Right atrium auricular region (tissue), 2 donors: ENCODE measurements at places on chromosomes 12 and 14. TPM values are rescaled to one million over a fixed set of nuclear protein-coding genes. Genes with fewer than 3 reads are reported as not detected.

- no peaks in the 10 kb centered on the region for H3K27me3 ChIP-seq
- H3K4me3 ChIP-seq: no peak overlapping the region
- no peak overlapping the region for H3K27ac ChIP-seq
- H3K4me1 ChIP-seq: no peaks in the 10 kb centered on the region
Measured at GRCh38 chr14:56092763-56093162, 25.4 kb upstream of the PELI2 start.

The CCNB1IP1 gene
- total RNA-seq: 71.1 TPM

GRCh38 chr12:91572869-91573268 is 390.3 kb upstream of the DCN start:
- H3K27me3 ChIP-seq: no peaks in the 10 kb centered on the region
- H3K4me1 ChIP-seq: no peaks in the 10 kb centered on the region

DNA sequence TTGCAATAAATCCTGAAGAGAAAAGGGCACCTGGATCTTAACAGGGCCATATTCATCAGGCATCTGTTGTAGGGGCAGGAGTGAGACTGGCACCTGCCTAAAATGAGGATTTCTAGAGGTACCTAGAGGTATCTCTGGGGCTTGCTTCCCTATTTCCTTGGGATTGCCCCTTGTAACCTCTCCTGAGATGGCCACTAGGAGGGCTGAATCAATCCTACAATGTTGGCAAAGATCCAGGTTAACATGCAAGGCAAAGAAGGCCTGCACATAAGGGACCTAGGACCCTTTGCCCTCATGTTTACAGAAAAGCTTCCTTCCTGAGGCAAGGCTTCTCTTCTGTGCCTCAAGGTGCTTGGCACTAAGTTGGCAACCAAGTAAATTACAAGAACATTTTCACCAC is 25.8 kb upstream of the CLEC4E start:
- no peak for DNase-seq
- no peaks in the 10 kb centered on the region for H3K4me1 ChIP-seq
- H3K4me3 ChIP-seq: no peak overlapping the region

- no peak for DNase-seq
- H3K4me1 ChIP-seq: peaks cover 9% of the 10 kb centered on the region
- H3K4me3 ChIP-seq: no peak overlapping the region
- no peak overlapping the region for H3K27ac ChIP-seq
- no peaks in the 10 kb centered on the region for H3K27me3 ChIP-seq
Measured at GRCh38 chr12:5969156-5969973, 24.3 kb upstream of the ANO2 start.

GRCh38 chr12:55746174-55746912 is 3.4 kb downstream of the GDF11 start:
- no peak for DNase-seq
- H3K4me1 ChIP-seq: peaks cover 38% of the 10 kb centered on the region
- no peaks in the 10 kb centered on the region for H3K27me3 ChIP-seq
- H3K27ac ChIP-seq: peak overlapping the region; percentile 75
- peaks cover 1% of the 10 kb centered on the region for H3K36me3 ChIP-seq

GRCh38 chr12:131989021-131989420 is 39.3 kb downstream of the EP400 start:
- H3K27me3 ChIP-seq: no peaks in the 10 kb centered on the region
- H3K4me3 ChIP-seq: no peak overlapping the region
- no peak overlapping the region for H3K27ac ChIP-seq
- no peak for DNase-seq

GRCh38 chr14:68866991-68867533 is 74.2 kb upstream of the ZFP36L1 start:
- H3K27me3 ChIP-seq: no peaks in the 10 kb centered on the region
- H3K27ac ChIP-seq: no peak overlapping the region
- H3K36me3 ChIP-seq: peaks cover 9% of the 10 kb centered on the region
- no peak overlapping the region for H3K4me3 ChIP-seq
- DNase-seq: no peak

DNA sequence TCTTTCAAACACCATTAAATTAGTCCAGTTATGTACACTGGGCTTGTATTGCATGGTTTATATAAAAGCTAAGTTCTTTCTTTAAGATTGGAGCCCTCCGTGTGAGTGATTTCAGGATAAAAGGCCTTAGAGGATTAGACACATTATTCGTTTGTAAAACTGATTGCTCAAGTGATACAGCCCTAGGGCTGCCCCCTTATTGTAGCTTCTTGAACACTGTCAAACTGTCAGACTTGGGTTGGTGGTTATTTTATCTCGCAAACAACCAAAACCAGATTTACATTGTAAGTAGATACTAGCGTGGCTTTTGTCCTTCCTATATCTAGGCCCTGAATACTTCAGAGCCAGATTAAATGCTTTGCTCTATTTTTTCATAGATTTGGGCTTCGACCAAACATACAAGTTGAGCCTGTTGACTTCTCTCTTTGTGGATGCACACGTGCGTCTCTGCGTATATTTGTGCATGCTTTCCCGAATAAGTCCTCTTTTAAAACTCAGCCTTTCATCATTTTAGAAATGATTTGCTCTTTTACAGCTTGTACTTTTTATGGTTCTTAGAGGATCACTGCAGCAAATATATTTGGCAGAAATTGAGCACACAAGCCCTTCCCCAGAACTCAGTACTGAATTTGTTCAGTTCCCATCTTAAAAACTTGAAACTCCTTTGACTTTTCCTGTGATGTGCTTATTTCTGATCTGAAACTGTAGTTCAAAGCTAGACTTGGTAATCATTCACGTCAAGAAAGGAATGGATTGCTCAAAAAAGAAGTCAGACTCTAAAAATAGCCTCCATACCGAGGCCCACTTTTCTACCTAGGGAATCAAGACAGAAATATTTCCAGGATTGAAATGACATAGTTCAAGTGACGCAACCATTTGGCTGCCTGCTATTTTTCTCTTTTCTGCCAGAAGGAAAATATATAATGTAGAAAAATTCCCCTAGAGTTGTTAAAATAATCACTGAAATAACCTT is 129.5 kb downstream of the ETV6 start:
- H3K4me1 ChIP-seq: peaks cover 44% of the 10 kb centered on the region
- no peak for DNase-seq
- no peak overlapping the region for H3K4me3 ChIP-seq
- no peaks in the 10 kb centered on the region for H3K27me3 ChIP-seq
- no peaks in the 10 kb centered on the region for H3K36me3 ChIP-seq

The FBXO21 gene
- 77.9 TPM for total RNA-seq

DNA sequence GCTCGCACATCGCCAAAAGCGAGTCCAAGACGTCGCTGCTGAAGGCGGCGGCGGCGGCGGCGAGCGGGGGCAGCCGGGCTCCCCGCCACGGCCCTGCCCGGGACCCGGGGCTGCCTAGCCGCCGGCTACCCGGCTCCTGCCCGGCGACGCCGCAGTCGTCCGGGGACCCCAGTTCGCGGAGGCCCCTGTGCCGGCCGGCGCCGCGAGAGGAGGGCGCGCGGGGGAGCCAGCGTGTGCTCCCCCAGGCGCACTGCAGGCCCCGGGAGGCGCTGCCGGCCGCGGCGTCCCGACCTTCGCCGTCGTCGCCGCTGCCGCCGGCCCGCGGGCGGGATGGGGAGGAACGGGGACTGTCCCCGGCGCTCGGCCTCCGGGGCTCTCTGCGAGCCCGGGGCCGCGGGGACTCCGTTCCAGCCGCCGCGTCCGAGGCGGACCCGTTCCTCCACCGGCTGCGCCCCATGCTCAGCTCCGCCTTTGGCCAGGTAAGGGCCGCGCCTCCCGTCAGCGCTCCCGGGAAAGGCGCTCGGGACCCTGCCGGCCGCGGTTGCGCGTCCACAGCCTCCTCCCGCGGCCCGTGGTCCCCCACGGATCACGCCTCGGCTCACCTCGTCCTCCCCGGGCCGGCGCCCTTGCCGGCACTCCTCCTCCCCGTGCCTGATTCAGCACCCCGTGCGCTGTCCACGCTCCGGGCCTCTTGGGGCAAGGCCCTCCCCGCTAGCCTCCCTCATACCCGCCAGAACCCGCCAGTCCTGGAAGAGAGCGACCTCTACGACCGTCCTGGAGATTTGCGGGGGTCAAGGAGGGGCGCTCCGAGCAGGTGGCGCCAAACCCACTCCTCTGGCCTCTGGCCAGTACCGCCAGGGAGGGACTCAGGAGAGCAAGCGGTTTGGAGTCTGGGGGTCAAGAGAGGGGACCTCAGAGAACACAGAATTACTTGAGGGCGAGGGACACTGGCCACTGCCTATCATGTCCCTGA is 721 bp downstream of the CABP1 start:
- no peaks in the 10 kb centered on the region for H3K27me3 ChIP-seq
- no peak overlapping the region for H3K27ac ChIP-seq
- H3K36me3 ChIP-seq: no peaks in the 10 kb centered on the region
- peak overlapping the region; percentile 34 for H3K4me3 ChIP-seq
- DNase-seq: no peak
- H3K4me1 ChIP-seq: peaks cover 15% of the 10 kb centered on the region

GRCh38 chr12:61011767-61012423 is 1248.3 kb upstream of the USP15 start:
- H3K4me1 ChIP-seq: no peaks in the 10 kb centered on the region
- H3K27me3 ChIP-seq: no peaks in the 10 kb centered on the region
- no peak overlapping the region for H3K4me3 ChIP-seq
- no peak overlapping the region for H3K27ac ChIP-seq
- no peaks in the 10 kb centered on the region for H3K36me3 ChIP-seq

The CMTM5 gene
- not detected for total RNA-seq

DNA sequence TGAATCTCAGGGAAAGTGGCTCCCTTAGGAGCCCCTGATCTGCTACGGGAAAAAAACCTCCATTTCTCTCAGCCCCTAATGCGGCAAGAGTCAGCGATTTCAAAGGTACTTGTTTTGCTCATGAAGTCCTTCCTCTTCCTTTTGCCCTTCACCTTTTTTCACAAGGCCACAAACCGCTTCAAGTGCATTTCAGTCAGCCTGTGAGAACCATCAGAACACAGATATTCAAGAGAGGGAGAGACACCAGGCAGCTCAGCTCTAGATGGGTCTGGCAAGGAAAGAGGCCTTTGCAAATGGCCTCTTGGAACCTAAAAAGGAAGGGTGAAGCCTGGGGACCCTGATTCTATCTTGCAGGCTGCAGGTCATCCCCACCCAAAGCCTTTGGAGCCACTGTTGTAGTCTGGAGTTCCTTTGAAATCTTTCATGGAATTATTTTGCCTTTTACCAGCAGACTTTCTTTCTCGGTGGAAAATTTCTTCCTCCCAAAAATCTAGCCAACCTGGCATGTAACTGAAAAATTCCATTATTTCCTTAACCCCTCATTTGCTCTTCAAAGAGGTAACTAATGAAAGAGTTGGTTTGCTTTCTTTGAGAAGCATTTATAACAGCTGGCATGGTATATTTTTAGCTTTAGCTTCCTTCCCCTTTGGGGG is 145.0 kb downstream of the SAMD4A start:
- peak overlapping the region; percentile 80 for H3K27ac ChIP-seq
- no peak overlapping the region for H3K4me3 ChIP-seq
- no peaks in the 10 kb centered on the region for H3K27me3 ChIP-seq
- no peaks in the 10 kb centered on the region for H3K36me3 ChIP-seq

The TAS2R7 gene
- not detected for total RNA-seq

The TC2N gene
- 3.9 TPM for total RNA-seq

The LRRC10 gene
- total RNA-seq: 32.4 TPM

DNA sequence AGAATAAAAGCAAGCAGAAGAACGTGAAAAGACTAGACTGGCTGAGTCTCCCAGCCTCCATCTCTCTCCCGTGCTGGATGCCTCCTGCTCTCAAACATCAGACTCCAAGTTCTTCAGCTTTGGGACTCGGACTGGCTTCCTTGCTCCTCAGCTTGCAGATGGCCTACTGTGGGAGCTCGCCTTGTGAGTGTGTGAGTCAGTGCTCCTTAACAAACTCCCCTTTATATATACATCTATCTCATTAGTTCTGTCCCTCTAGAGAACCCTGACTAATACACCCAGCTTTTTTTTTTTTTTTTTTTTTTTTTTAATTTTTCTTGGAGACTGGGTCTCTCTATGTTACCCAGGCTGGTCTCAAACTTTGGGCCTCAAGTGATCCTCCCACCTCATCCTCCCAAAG is 46.9 kb downstream of the ACTN1 start:
- no peak overlapping the region for H3K4me3 ChIP-seq
- no peaks in the 10 kb centered on the region for H3K27me3 ChIP-seq
- peak overlapping the region; percentile 24 for H3K27ac ChIP-seq
- DNase-seq: no peak
- H3K4me1 ChIP-seq: peaks cover 79% of the 10 kb centered on the region
- H3K36me3 ChIP-seq: no peaks in the 10 kb centered on the region

DNA sequence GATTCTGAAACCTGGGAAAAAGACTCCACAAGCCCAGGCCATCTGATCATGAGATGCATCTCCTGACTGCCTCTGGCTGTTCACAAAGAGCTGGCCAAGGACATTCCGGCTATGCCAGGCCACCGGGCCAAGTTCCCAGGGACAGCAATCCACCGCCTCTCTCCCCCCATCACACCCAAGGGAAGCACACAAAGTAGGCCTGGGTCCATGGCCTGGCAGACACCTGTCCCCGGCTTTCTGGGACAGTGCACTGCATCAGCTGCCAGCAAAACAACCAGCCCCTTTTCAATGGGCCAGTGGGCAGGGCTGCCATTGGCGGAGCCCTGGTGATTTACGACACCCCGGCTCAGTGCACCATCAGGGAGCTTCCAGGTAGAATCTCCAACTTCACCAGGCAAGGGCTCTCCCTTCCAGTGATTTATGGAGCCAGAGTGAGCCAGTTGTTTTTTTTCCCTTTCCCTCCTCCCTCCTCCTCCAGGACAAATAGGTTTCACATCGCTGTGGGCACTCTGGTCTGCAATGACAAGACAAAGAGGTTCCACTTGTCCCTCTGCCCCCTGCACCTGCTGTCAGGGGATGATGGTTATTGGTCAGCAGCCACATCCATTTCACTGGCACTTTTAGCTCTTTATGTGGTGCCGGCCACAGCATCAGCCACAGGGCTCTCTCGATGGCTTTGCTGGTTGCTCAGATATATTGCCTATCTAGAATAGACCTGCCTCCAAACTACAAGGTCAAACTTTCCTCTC is 149.6 kb downstream of the SLC38A6 start:
- no peaks in the 10 kb centered on the region for H3K36me3 ChIP-seq
- no peaks in the 10 kb centered on the region for H3K4me1 ChIP-seq
- no peak for DNase-seq
- no peaks in the 10 kb centered on the region for H3K27me3 ChIP-seq
- H3K4me3 ChIP-seq: no peak overlapping the region

The COL2A1 gene
- not detected for total RNA-seq

The SLCO1B3 gene
- not detected for total RNA-seq

GRCh38 chr14:100711493-100711892 is 15.2 kb upstream of the DLK1 start:
- no peak overlapping the region for H3K4me3 ChIP-seq
- no peak for DNase-seq
- no peaks in the 10 kb centered on the region for H3K36me3 ChIP-seq
- peaks cover 15% of the 10 kb centered on the region for H3K4me1 ChIP-seq

DNA sequence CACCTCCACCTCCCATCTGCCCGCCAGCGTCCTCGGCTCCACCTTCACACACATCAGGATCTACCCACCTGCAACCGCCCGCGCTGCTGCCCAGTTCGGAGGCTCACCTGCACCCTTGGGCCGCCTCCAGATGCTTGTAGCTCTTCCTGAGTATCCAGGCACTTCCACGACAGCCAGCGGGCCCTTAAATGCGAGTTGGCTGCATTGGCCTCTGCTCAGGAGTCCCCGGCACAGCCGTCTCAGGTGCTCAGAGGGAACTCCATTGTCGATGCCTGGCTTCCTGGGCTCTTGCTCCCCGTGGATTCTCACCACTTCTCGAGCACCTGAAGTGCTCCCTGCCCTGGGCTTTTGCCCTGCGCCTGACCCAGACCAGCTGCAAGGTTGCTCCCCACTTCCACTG is 21.9 kb upstream of the CDCA4 start:
- no peaks in the 10 kb centered on the region for H3K4me1 ChIP-seq
- H3K4me3 ChIP-seq: no peak overlapping the region
- no peaks in the 10 kb centered on the region for H3K36me3 ChIP-seq
- no peak overlapping the region for H3K27ac ChIP-seq

GRCh38 chr14:52907949-52908348 is 42.9 kb downstream of the FERMT2 start:
- DNase-seq: no peak
- no peaks in the 10 kb centered on the region for H3K36me3 ChIP-seq
- H3K27me3 ChIP-seq: no peaks in the 10 kb centered on the region
- H3K27ac ChIP-seq: no peak overlapping the region
